ENCODE measurements at places on chromosomes 1 and 21.

DNA sequence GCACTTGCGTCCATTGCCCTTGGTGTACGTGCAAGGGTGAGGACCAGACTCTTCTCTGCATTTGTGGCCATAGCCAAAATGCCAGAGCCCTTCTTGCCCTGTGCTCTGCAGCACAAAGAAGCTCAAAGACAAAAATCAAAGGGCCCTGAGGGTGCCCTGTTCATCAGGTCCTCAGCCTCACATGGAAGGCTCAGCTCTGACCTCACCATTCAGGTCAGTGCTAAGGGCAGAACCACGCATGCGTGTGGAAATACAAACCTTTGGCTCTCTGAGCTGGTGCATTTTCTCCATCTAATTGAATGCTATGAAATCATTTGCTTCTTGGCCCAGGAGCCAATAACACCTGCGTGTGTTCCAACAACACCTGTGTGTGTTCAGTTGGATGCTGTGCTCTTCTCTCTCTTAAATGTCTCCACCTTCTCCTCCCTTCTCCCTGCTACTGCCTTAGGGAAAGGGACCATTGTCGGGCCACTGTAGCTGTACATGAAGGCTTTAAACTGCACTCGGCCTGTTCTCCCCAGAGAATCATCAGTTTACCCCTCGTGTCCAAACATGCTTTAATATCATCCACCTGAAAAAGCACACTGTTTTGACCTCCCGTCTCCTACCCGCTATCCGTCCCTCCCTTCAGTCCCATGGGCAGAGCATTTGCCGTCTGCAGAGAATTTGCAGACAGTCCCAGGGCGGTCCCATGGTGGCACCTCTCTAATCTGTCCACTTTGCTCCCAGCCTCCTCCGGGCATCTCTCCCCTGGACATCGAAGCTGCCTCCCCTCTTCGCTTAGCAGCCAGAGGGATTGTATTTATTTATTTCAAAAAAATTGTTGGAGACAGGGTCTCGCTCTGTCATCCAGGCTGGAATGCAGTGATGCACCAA, 60.6 kb downstream of the EVA1C start:
- no peak for DNase-seq

DNA sequence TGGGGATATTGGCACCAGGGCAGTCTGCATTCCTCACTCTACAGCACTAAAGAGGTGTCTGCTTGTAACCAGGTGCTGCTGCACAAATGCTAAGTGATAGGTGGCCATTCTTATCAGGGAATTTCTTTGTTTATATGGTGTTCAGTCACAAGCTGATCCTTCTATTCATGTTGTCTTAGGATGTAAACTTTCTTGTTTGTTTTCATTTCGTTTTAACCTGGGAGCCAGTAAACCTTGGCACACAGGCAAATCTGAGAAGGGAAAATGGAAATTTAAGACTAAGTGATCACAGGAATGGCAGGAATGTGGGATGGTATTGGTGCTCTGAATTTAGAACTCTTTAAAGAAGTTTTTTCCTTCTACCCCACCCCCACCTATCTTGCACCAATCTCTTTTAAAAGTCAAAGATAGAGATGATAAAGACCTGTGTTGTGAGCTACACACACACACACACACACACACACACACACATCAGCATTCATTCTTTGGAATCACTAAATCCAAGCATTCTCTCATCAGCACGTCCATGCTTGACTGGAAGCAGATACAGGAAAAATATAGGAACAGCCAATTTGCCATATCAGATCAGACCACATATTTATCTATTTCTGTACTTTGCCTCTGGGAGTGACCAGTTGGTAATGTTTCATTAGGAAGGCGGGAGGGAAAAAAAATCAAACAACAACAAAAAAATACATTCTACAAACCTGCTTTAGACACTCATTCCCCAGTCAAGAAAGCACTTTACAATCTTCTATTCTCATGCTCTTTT, 451.4 kb upstream of the ADGRL2 start:
- no peak for DNase-seq

DNA sequence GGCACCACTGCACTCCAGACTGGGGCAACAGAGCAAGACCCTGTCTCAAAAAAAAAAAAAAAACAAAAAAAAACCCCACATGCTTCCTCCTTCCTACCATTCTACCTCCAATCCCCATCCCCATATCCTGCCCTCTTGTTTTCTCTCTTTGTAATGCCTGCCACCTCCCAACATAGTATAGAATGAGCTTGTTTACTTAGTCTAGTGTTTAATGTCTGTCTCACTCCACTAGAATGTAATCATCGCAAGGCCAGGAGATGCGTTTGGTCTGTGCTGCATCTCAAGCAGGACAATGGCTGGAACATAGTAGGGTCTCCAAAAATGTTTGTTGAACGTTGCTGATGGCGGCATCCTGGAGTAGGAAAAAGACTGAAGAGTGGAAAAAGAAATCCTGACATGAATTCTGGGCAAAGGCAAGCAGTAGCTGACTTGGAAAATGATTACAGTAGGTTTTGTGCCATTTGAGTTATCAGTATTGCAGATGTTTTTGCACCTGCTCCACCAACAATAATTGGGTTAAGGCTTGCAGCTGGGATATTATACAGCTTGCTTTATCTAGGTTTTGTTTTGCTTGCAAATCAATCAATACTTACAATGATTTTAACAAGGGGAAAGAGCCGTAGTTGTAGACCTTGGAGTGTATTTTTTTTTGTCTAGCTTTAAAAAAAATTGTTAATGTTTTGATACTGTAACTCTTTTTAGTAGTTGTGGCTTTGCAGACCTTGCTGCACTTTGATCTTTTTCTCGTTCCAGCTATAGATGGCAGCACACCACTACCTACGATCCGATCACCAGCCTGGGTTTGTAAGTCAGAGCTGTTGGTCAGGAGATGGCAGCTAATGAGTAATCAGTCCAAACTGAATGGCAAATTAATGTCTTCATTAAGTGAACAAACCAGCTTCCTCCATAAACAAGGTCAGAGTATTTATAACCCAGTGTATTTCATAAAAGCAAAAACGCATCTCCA, 62.4 kb downstream of the BACH1 start:
- DNase-seq = no peak

GRCh38 chr1:76826072-76826845, 41.0 kb upstream of the ST6GALNAC5 start:
- no peak for DNase-seq

DNA sequence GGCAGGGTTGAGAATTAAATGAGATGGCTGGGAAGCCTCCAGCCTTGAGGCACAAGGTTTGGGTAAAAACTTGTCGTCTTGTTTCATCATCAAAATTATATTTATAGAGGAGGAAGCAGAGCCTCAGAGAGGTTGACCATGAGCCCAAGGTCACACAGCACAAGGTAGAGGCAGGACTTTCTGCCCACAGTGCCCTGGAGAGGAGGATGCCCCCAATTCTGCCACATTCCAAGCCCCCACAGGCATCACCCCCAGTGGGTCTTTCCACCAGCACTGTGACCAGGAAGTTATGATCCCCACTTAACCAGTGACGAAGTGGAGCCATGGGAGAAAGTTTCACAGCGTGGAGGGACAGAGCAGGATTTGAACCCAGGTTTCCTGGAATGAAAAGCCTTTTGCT, 400.0 kb downstream of the MATN1 start:
- no peak for DNase-seq

GRCh38 chr1:156543066-156543465, 29.3 kb downstream of the IQGAP3 start:
- DNase-seq = no peak

GRCh38 chr1:102098536-102098935, 101.8 kb upstream of the OLFM3 start:
- no peak for DNase-seq

DNA sequence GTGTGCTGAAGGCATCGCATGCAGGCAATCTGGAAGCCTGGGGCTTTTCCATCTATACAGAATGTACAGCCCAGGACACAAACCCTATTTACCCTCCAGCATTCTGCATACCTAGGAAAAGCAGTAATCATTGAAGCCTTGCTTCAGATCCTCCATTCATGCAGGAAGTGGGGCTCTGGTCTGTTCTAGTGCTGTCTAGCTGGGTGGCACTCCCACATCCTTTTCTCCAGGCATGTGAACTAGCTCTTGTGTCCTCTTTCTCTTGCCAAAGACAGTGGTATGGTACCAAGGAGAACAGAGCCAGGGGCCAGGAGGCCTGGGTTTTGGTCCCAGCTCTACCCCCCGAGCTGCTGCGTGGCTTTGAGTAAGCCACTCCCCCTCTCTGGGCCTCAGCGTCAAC, 21.7 kb downstream of the LRP8 start:
- DNase-seq = no peak

DNA sequence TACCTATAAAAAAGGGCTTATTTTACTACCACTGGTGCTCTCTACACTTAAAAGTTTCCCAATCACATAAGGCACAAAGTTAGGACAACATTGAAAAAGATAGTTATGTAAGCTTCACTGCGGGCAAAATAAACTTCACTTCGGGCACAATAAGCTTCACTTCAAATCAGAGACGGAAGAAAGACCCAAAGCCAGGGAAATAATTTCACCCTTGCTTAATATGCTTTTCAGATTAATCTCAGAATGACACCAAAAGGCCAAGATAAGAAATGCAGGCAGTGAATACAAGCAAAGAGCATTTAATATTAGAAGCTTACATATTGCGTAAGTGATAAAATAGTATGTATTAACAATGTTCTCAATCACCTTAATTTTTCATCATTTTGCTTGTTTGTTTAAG, 444.2 kb downstream of the SETD4 start:
- DNase-seq = peak; percentile 5

DNA sequence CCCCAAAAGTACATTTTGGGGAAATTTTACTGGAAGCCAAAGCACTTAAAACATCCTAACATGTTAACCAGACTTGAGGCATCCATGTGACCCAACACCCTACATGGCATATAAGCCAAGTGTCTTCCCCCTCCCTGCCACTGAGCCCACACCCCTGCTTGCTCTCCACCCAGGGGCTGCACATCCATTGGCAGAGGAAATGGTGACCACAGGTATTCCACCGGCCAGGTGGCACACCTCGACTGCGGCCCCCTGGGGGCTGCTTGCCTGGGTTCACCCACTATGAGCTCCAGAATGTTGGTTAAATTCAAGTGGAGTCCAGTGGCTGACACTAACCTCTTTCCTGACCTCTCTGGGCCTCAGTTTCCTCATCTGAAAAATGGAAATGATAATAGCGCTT, 64.4 kb upstream of the FAM20B start:
- DNase-seq = no peak

All from CD4-positive, alpha-beta T cell treated with Interleukin-6 at 100 ng/mL for 8 hours (primary cell).